Ecto neural progenitor cell (in vitro differentiated cells): ENCODE measurements at places on chromosomes 13 and 19.

DNA sequence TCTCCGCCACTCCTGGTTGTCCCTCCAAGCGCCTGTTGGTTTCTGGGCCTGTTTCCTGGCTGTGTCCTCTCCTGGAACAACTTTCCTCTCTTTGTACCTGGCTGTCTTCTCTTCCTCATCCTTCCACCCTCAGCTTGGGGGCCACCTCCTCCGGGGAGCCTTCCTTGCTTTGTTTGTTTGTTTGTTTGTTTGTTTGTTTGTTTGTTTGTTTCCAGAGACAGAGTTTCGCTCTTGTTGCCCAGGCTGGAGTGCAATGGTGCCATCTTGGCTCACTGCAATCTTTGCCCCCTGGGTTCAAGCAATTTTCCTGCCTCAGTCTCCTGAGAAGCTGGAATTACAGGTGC, 6.6 kb upstream of the TCF3 start:
- no peak for DNase-seq

DNA sequence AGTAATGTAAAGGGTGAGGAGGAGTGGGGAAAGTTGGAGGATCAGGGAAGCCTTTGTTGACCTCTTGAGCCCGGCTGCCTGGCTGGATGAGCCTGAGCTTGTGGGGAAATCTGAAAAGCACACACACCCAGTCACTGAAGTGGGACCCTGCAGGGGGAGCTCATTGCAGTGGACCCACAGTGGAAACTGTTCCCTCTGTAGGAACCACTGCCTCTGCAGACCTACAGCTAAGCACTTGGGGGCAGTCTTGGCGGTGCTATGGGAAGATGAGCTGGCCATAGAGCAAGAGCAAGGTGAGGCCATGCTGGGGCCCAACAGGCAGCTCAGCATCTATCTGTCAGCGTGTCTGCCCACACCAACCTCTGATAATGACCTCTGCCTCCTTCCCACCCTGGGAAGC, 294.8 kb downstream of the TSHZ3 start:
- DNase-seq, result peak; percentile 70

- DNase-seq, result peak; percentile 53
Observed at GRCh38 chr13:62512194-62513141, 1096.8 kb upstream of the PCDH20 start.

DNA sequence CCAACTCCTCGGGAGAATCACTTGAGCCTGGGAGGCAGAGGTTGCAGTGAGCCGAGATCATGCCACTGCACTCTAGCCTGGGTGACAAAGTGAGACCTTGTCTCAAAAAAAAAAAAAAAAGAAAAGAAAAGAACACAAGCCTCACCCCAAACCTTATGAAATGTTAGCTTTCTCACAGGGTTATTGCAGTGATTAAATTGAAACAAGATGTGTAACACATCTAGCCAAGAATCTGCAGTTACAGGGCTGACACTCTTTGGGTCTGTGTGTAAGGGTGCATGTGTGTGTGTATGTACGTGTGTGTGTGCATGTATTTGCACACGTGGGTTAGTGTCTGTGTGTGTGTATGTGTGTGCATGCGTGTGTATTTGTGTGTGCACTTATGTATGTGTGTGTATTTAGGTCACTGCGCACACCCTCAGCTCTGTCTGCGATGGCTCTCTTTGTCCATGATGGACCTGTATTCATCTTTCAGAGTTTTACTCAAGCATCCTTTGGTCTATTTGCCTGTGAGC, 336.3 kb downstream of the UQCRFS1 start:
- no peak for DNase-seq

DNA sequence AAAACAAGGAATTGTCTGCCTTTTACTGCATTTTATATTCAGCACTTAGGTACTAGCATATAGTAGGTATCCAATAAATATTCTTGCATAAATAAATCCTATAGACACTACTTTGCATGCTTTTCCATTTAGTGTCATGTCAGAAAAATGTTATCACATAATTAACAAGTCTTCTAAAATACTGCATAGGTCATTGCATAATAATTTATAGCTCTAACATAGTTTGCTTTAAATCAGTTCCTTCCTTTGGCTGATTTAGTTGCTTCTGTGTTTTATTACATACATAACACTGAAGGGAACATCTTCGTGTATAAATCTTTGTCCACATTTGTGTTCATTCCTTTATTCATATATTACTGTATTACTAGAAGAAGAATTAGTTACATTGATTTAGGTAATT, 36.2 kb downstream of the WASF3 start:
- DNase-seq, result no peak

- peak; percentile 86 for DNase-seq
Observed at GRCh38 chr19:4474514-4475022, 2.5 kb downstream of the HDGFL2 start.

DNA sequence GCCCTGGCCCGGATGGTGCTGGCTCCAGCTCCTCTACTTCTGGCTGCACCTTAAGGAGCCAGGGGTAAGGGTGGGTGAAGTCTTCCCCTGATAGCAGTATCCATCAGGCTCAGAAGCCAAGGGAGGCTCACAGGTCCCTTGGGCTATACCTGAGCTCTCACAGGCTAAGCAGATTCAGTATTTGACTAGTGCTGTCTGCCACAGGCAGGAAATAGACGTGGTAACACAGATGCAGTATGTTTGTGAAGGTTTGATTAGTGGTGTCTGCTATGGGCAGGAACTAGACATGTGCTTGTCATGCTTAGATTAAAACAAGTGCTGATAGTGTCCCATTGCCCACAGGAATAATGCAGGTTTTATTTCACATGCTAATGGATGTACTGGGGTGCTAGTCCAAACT, 4.0 kb downstream of the SYT5 start:
- DNase-seq, result no peak

GRCh38 chr19:16536130-16536529, 6.1 kb downstream of the CHERP start:
- DNase-seq, result no peak

DNA sequence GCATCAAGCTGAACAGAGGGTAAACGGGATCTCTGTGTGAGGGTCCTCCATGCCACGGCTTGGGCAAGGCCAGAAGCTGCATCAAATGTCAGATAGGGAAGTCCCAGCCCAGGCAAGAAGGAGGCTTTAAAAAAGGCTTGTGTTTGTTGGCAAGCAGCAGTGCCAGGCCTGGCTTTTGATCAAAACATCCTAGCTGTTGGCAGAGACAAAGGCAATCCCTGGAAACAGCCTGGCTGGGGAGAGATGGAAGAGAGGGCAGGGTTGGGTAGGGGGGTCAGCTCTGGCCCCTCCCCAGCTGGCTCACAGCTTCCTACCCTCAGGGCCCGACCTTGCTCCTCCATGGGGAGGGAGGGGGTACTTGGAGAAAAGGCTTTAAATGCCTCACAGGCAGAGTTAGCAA, 61.8 kb upstream of the KCTD15 start:
- DNase-seq, result no peak

DNA sequence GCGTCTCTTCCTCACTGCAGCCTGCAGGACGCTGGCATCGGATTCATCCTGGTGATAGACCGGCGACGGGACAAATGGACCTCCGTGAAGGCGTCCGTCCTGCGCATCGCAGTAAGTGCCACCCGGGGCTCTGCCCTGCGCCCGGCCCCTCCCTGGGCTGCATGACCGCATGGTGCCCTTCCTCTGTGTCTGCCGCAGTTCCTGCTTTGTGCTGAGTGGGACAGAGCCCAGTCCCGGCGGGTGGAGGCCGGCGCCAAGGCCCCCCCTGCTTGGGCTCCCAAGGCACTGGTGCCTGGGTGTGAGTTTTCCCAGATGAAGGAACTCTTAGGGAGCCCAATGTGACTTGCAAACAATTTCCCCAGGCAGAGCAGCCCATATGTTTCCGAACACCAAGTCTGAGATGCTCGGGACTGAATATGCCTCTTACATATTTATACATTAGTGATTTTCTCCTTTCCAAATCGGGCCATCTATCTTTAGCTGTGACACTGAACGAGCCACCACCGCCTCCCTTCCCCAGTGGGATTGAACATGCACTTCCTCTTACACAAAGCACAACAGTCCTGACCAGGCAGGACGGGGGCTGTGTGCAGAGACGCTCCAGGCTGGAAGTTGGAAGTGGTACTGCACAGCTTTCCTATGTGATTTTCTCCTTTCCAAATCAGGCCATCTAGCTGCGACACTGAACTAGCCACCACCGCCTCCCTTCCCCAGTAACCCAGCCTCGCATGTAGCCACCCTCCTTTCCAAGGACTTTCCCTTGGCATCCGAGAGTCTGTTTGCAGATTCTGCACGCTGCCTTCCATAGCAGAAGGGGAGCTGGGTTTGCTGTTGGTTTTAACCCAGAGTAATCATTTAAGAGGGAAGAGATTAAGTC, 60.1 kb upstream of the F7 start:
- no peak for DNase-seq

DNA sequence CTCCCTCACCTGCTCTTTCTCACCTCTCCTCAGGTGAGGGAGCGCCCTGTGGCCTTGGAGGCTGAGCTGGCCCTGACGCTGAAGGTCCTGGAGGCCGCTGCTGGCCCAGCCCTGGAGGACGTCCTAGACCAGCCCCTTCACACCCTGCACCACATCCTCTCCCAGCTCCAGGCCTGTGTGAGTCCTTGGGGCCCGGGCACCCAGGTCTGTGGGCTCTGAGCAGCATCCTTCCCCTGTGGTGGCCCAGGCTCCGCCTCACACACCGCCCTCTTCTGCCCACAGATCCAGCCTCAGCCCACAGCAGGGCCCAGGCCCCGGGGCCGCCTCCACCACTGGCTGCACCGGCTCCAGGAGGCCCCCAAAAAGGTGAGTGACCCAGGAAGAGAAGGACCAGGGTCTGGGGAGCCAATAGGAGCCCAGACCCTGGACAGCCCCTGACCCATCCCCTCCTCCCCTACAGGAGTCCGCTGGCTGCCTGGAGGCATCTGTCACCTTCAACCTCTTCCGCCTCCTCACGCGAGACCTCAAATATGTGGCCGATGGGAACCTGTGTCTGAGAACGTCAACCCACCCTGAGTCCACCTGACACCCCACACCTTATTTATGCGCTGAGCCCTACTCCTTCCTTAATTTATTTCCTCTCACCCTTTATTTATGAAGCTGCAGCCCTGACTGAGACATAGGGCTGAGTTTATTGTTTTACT, 1.9 kb downstream of the IFNL1 start:
- DNase-seq, result no peak

- DNase-seq, result no peak
Observed at GRCh38 chr19:35341565-35342225, 6.0 kb upstream of the FFAR1 start.

DNA sequence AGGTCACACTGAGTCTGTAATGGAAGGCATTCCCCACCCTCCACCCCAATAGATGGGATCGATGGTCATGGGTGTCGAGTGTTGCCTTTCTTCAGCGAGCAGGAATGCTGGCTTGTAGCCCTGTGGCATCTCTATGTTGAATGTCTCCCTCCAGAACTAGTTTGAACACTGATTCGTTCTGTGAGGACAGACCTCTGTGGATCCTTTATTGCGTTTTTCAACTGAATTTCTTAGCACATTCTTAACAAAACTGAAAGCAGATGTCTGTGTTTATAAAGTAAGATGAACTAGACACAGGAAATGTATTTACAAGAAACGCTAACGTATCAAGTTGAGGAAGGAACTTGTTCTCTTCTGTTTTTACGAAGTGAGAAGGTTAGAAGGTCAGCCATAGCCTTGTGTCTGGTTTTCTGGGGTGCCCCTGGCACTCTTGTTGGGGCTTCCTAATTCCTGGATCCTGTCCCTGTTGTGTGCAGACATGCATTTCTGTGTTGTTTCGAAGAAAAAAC, 36.8 kb upstream of the TM9SF2 start:
- DNase-seq, result no peak

- DNase-seq, result no peak
Observed at GRCh38 chr13:101205408-101205807, 210.9 kb downstream of the NALCN start.

GRCh38 chr13:64767054-64767453, 2463.1 kb downstream of the PCDH9 start:
- no peak for DNase-seq

- DNase-seq, result no peak
Observed at GRCh38 chr13:65028101-65028500, 2202.0 kb downstream of the PCDH9 start.

GRCh38 chr19:18304458-18305310, 18.2 kb downstream of the LSM4 start:
- DNase-seq, result peak; percentile 77

GRCh38 chr19:53880711-53881481, 1.1 kb upstream of the PRKCG start:
- DNase-seq, result no peak

- DNase-seq, result no peak
Observed at GRCh38 chr13:102626928-102627327, 30.1 kb downstream of the TPP2 start.

DNA sequence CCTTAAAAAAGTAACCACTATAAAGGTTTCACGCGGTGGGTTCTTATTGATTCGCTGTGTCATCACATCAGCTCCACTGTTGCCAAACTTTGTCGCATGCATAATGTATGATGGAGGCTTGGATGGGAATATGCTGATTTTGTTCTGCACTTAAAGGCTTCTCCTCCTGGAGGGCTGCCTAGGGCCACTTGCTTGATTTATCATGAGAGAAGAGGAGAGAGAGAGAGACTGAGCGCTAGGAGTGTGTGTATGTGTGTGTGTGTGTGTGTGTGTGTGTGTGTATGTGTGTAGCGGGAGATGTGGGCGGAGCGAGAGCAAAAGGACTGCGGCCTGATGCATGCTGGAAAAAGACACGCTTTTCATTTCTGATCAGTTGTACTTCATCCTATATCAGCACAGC, 30.6 kb downstream of the FGF9 start:
- DNase-seq, result no peak

GRCh38 chr13:44147233-44147632, 226.4 kb upstream of the SERP2 start:
- no peak for DNase-seq

DNA sequence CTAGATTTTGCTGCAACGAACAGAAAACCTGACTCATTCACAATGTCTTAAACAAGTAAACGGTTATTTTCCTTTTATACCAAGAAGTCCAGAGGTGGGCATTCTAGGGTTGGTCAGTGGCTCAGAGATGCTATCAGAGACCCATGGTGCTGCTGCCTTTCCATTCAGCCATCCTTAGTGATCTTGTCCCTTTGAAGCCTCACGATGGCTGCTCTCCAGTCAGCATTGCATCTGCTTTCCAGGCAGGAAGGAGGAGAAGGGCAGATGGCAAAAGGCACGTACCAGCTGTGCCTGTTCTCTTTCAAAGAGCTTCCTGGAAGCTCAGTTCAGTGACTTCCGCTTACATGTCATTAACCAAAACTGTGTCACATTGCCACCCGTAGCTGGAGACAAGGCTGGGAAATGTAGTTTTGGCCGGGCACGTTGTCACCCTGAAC, 30.1 kb downstream of the WDFY2 start:
- DNase-seq, result no peak

- DNase-seq, result no peak
Observed at GRCh38 chr19:34337739-34338138, 27.3 kb upstream of the GPI start.

GRCh38 chr13:66074018-66074615, 1156.0 kb downstream of the PCDH9 start:
- no peak for DNase-seq

- no peak for DNase-seq
Observed at GRCh38 chr19:45577111-45577905, 7.3 kb downstream of the OPA3 start.

DNA sequence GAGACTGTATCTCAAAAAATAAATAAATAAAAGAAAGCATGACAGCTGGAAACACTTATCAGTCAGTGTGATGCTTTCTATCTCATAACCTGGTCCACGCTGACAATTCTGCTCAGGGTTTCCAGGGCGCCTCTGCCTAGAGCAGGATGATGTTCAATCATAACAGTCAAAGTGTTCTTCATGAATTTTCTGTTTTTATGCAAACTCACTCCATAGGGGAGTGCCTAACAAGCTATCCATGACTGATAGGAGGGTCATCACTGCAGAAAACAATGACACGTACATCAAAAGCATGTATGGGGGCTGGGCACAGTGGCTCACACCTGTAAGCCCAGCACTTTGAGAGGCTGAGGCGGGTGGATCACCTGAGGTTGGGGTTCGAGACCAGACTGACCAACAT, 41.4 kb upstream of the ZNF83 start:
- DNase-seq, result no peak
